ENCODE measurements at places on chromosomes 5 and 9.

GRCh38 chr5:115776989-115777388, 39.5 kb downstream of the CDO1 start:
- DNase-seq = no peak

DNA sequence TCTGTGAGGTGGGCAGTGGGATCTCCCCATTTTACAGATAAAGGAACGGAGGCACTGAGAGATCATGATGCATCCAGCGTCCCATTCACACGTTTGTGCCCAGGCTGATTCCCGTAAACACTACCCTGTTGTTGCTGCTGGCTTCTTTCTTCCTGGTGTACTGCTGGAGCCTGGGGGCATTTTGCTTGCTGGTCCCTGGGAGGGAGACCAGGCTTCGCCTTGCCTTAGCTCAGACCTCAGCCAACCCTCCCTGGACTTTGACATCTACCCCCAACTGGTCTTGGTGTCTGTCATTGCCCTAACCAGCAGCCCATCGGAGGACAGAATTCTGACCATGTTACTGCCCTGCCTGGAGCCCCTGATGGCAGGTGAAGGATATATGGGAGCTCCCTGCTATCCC, 82.4 kb downstream of the ZNF618 start:
- DNase-seq = no peak

- no peak for DNase-seq
Measured at GRCh38 chr9:19662213-19662612, 126.6 kb downstream of the SLC24A2 start.

- no peak for DNase-seq
Measured at GRCh38 chr9:105259274-105259673, 14.8 kb downstream of the SLC44A1 start.

- DNase-seq = no peak
Measured at GRCh38 chr5:2201011-2201410, 318.3 kb upstream of the IRX4 start.

DNA sequence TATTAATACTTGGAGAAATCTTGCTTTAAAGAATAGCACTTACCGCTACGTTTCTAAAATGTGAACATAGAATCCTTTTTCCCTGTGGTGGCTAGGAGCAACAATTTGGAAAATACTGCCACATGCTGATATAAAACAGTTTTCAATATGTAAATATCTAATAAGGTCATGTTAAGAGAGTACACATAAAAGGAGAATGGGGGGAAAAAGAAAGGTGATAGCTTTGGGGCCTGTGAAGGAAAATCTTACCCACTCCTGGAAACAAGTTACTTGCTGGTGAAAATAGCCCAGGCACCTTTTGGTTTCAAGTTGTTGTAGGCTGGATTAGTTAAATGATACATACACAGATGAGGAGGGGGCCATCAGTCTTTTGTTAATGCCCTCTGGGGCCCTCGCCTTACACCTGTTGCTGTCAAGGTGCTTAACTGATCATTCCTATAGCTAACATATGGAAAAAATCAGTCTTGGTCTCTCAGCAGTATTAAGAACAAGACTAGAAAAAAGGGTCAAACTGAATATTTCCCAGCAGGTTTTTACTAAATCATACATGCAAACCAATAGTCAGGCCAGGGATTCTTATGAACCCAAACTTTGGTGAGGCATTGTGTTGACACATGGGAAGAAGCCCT, 24.1 kb downstream of the FYB1 start:
- DNase-seq = no peak

DNA sequence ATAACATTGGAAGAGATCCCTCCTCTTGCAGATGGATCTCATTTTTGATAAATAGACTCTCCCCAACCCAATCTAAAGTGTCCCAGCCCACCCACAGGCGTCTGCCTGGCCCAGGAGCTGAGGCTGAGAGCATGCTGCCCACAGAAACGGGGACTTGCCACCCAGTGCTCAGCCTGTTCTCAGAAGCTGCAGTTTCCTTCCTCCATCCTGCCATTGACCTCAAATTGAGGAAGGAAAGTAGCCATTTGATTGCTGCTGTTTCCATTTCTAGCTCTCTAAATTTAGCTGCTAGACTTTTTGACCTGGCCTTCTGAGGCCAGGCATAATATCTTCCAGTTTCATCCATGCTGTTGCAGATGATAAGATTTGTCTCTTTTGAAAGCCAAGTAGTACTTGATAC, 31.1 kb upstream of the FRMD3 start:
- DNase-seq = no peak

DNA sequence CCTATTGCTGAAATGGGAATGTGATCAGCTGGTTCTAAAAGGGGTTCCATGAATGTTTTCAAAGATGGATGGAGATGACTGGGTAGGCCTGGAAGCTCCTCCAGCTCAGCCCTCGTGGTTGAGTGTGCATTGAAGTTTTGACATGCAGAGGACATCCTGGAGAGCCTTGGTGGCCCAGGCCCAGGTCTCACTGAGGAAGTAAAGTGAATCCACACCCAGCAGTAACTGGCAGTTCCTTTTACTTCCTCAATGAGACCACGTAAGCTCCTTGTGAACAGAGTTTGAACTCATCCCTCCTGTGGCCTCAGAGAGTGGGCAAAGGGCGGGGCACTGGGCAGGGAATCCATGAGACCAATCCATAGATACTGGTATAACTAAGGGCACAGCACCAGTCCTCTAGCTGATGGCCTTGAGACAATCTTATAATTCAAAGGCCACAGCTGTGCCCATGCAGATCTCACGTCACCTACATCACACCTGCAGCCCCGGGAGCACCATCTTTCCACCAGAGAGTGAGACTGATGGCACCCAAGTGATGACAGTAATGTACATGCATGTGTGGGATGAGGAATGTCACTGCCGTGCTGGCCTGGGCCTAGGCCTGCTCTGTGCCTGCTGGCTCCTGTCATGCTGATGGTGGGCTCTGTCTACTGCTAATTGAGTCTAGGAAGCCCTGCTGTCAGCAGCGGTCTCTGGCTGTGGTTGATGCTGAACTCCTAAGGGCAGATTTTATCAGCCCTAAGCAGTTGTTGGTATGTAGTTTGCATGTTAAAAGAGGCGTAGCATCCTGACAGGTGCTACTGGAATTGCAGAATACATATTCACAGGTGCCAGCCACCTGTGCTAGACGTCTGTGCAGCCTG, 257.8 kb downstream of the FSTL4 start:
- DNase-seq = no peak

DNA sequence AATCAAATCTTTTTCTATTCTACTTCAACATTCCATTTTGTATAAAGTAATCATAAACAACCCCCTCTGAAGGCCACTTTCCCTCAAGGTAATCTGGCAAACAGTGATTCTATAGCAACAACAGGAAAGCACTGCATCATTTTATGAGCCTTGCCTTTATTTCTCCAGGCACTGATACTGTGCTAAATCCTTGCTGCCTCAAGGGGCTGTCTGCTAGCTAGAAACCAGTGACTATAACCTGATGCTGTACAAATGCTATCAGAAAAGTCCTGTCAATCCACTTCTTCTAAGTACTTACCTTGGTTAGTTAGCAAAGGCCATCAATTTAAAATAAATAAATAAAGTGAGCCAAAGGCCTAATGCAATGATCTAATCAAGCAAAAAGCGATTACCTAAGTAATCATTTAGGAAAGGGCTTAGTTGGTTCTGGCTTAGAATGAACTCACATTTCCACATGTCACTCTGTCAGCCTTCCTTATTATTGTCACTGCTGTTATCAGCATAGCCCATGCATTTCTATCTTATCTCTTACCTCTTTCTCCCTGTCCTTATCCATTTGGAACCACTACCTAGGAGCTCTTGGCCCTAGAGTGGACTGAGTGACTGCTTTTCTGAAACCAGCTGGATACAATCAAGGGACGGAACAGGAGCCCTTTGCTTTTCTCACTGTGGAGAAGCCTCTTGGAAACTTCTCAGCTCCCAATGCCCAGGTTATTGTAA, 246.1 kb upstream of the MEF2C start:
- no peak for DNase-seq

Data from NCI-H1694 treated with DMSO at 0.1 percent for 48 hours (cell line).